ENCODE measurements at places on chromosomes 2 and 18. TPM values are rescaled to one million over a fixed set of nuclear protein-coding genes. Genes with fewer than 3 reads are reported as not detected.

The SERPINB13 gene
- not detected for total RNA-seq

The TFCP2L1 gene
- total RNA-seq: 47.1 TPM

The AKAIN1 gene
- total RNA-seq: not detected

The PNPT1 gene
- 14.7 TPM for total RNA-seq

All from upper lobe of left lung (tissue), 6 donors.